T-helper 17 cell (primary cell): ENCODE measurements at places on chromosomes 6 and 20. TPM values are rescaled to one million over a fixed set of nuclear protein-coding genes. Genes with fewer than 3 reads are reported as not detected.

The LY6G6D gene
- total RNA-seq: not detected

The LGSN gene
- not detected for total RNA-seq

- no peak for DNase-seq
Observed at GRCh38 chr6:142014515-142014914, 118.2 kb upstream of the GJE1 start.

GRCh38 chr6:122709922-122710512 lies 69.5 kb upstream of the FABP7 start:
- DNase-seq: no peak

The OR2H2 gene
- not detected for total RNA-seq

The FAM209B gene
- 1.5 TPM for total RNA-seq

The SPTLC3 gene
- 0.42 TPM for total RNA-seq

The ZNF831 gene
- total RNA-seq: 42.0 TPM

GRCh38 chr6:67210450-67210849 lies 1424.6 kb upstream of the ADGRB3 start:
- no peak for DNase-seq

The SCRT2 gene
- not detected for total RNA-seq

DNA sequence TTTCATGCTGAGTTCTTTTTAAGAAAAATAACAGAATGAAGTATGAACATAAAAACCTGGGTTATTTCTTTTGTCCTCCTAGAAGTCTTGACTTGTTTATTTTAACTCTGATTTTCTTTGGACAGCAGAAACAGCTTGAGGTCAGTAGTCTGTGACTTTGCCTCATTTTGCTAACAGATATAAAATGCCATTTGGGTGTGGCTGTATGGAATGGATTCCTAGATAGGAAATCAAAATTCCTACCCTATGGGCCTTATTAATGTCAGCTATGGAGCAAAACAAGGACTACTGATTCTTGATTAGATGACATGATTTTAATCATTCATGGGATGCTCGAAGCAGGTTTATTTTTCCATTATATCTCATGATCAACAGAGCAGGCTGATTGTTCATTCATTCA lies 46.8 kb upstream of the TENT5A start:
- no peak for DNase-seq

DNA sequence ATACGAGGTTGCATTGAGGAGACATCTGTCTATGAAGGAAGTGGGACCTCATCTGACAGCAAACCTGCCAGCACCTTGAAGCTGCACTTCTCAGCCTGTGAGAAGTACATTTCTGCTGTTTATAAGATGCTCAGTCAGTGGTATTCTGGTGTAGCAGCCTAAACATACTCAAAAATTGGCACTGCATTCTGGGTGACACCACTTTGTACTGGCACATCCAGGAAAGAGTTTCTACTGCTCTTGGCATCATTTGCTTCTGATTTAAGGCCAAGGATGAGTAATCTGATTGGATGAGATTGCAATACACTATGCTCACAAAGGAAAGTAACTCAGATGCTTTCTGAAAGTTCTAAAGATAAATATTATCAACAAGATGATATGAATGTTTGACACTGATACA lies 275.4 kb upstream of the TFAP2D start:
- DNase-seq: no peak

The ATRN gene
- 13.5 TPM for total RNA-seq

- peak; percentile 12 for DNase-seq
Observed at GRCh38 chr6:13486679-13487121, 700 bp downstream of the GFOD1 start.

The EMILIN3 gene
- not detected for total RNA-seq
